ENCODE measurements at places on chromosomes 3 and 15.
A peak's percentile ranks its signal among the peaks of the same experiment; 100 is the strongest.

GRCh38 chr15:89502867-89503595 is 6.6 kb upstream of the RHCG start:
- no peak for DNase-seq

DNA sequence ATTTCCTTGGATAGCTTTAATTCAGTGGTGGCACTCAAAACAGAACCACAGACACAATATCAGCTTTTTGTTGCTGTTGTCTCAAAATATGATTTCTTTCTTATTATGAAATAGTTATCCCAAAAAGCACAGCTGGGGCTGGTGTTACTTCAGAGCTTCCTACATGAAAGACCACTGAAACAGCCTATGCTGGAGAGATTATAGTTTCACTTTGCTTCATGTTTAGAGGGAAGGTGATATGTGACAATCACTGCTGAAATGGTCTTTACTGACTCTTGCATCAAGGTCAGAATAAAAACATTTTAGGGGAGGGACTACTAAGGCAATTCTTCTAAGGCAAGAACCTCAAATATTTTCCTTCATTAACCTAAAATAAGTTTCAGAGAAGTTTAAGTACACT is 190.7 kb downstream of the TNIK start:
- peak; percentile 33 for DNase-seq

GRCh38 chr15:20671675-20672074 is 130.1 kb upstream of the GOLGA6L6 start:
- DNase-seq, result no peak

DNA sequence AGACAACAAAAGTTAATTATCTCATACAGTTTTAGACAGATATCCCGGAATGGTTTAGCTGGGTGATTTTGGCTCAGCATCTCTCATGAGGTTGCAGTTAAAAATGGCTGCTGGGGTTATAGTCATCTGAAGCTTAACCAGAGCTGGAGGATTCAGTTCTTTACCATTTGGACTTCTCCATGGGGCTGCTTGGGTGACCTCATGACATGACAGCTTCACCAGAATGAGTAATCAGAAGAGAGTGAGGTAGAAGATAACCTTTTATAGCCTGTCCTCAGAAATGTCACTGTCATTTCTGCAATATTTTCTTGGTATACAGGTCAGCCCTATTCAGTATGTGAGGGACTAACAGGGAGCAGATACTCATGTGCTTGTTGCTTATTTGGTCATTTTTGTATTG is 30.9 kb downstream of the TFG start:
- DNase-seq, result no peak

DNA sequence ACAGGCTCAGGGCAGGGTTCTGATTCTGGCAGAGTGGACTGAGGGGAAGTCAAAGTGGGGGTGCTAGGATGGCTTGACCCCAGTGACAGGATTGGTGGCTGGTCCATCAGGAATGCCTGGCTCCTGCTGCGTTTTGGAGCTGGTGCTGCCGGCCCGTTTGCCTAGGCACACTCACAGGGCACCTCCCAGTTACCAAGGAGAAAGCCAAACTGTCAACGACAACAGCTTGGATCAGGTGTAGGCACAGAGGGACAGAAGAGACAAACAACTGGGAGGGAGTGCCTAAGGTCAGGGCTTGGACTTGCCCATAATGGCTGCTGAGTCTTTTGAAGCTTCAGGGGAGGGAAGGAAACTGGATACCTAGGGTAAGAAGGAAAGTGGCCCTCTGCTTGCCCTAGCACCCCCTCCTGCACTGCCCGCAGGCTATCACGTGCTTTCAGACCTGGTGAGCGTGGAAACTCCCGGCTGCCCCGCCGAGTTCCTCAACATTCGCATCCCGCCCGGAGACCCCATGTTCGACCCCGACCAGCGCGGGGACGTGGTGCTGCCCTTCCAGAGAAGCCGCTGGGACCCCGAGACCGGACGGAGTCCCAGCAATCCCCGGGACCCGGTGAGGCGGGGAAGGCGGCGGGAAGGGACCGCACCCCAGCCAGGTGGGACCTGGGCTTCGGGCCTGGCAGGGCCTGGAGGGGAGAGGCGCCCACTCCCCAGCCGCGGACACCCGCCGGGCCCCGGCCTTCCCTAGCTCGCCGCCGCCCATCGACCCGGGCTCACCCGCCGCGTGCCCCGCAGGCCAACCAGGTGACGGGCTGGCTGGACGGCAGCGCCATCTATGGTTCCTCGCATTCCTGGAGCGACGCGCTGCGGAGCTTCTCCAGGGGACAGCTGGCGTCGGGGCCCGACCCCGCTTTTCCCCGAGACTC is 5.1 kb downstream of the DUOX1 start:
- DNase-seq, result no peak

GRCh38 chr3:187919048-187919447 is 173.8 kb upstream of the BCL6 start:
- DNase-seq, result peak; percentile 86

- peak; percentile 44 for DNase-seq
Observed at GRCh38 chr15:41967506-41968206, 4.7 kb downstream of the EHD4 start.

- no peak for DNase-seq
Observed at GRCh38 chr3:70824078-70824477, 511.6 kb upstream of the MDFIC2 start.

GRCh38 chr3:127750226-127751031 is 71.9 kb downstream of the MGLL start:
- DNase-seq, result peak; percentile 24

GRCh38 chr3:32973982-32974381 is 22.5 kb downstream of the CCR4 start:
- no peak for DNase-seq

DNA sequence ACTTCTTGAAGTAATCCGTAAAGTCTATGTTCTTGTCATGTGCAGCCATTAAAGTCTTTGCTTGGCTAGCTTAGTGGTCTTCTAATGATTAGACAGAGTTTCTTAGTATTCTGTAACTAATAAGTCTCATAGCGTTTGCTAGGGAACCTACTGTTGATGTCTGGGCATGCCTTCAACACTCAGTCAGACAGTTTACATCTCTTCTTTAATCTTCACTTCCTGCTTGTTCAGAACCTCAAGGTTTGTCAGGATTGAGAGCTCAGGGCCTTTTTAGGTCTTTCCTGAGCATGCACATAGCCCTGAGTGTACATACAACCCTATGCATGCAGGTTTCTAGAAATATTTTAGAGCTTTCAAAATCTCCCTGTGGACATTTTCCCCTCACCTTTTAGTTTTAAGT is 426.3 kb downstream of the AGBL1 start:
- DNase-seq, result no peak

- no peak for DNase-seq
Observed at GRCh38 chr3:119998166-119998565, 96.1 kb downstream of the GSK3B start.

GRCh38 chr15:44096596-44096995 is 98.5 kb downstream of the FRMD5 start:
- no peak for DNase-seq

DNA sequence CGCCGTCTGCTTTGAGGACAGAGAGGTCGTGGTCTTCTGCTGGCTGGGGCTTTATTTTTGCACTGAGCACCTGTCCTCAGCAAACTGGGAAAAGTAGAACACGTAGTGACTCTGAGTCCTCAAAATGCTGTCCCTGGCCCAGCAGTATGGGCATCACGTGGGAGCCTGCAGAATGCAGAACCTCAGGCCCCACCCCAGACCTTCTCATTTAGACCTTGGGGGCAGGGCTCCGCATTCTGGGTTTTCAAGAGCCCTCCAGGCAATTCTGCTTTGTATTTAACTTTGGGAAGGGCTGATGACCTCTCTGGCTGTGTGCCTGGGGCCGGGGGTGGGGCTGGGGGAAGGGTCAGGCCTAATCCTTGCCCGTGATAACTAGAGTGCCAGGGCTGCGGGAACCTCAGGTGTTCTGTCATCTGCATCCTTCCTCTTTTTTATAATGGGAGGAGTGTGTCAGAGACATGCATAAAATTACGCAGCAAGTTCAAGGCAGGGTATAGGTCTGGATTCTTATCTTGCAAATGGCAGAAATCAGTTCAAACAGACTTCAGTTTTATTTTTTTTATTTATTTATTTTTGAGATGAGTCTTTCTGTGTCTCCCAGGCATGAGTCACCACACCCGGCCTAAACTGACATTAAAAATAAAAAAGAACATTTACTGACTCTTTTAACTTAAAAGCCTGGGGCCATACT is 11.1 kb downstream of the SLC6A6 start:
- DNase-seq, result peak; percentile 50

- no peak for DNase-seq
Observed at GRCh38 chr15:73265536-73266153, 103.1 kb downstream of the HCN4 start.

- no peak for DNase-seq
Observed at GRCh38 chr3:166052440-166052839, 215.2 kb upstream of the BCHE start.

GRCh38 chr3:186678604-186679003 is 12.8 kb downstream of the HRG start:
- no peak for DNase-seq

DNA sequence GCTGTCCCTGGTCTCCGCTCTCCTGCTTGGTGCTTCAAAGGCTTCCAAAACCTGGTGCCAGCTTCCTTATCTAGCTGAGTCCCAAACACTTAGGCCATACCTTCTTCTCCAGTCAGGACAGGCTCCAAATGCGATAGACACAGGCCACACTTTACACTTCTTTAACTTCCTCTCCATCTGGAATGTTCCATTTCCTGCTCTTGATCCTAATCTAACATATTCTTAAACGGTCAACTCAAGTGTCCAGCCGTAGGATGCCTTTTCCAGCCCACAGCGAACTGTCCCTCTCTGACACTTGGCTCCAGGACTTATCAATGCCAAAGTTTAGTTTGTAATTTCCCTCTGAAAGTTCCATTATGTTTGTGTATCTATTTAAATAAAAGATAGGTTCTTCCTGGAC is 19.2 kb upstream of the PLA2G4F start:
- DNase-seq, result no peak

GRCh38 chr15:88300861-88301260 is 44.3 kb upstream of the NTRK3 start:
- no peak for DNase-seq

DNA sequence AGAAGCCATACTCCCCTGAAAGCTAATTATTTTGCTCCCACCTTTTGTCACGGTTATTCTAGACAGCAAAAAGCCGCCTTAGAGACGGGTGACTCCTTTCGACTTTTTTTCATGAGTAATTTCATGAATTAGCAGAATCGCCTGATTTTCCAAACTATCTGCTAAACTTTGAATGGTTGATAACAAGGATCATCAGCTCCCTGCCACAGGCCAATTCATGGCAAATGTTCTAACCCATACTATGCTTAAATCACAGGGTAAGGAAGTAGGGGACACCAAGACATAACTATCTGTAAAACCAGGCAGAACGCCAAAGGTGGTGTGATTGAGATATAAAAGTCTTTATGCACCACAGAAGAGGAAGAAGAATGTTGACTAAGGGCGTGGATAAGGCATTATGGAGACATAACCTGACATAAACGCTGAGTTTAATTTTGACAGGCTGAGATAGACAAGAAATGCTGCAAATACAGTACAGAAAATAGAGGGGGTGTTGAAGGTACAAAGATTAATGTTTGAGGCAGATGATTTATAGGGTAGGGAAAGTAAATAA is 891 bp upstream of the DMXL2 start:
- peak; percentile 50 for DNase-seq

- no peak for DNase-seq
Observed at GRCh38 chr3:193897731-193898180, 238.2 kb upstream of the HES1 start.

- DNase-seq, result no peak
Observed at GRCh38 chr15:79045041-79045440, 45.5 kb downstream of the RASGRF1 start.

DNA sequence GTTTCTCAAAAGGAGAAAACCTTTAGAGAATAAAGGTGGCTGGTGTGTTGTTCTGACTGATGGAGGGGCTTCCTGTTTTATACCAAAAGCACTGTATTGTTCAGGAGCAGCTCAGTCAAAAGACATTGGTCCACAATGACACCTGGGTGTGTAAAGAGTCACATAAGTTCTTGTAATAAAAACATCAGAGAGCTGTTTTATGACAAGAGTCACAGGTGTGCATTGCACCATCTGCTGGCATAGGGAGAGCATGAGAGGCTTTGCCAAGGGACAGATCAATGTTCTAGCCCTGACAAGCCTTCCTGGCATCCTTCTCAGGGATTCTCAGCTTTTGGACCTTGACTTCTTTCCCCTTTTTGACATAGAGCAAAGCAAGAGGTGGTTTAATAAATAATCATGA is 20.4 kb downstream of the ARPP21 start:
- DNase-seq, result no peak

GRCh38 chr3:194056731-194057415 is 79.1 kb upstream of the HES1 start:
- DNase-seq, result no peak

DNA sequence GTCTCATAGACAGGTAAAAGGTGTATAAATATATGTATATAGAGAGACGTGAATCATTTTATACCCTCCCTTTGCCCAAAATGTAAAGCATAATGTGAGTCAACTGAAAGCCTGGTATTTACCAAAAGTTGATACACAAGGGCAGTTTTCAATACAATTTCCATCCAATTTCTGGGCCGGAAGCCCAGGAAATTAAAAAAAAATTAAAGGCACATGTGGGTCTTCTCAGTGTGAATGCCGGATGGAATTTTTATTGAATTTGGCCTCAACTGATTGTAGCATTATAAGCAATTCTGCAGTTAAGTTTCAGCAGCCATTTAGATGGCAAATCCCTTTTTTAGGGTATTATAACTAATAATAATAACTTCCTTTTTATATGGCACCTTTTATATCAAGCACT is 3.3 kb upstream of the CNTN3 start:
- no peak for DNase-seq

- no peak for DNase-seq
Observed at GRCh38 chr3:197302696-197303341, 4.4 kb upstream of the DLG1 start.

GRCh38 chr3:13158871-13159270 is 85.6 kb upstream of the IQSEC1 start:
- DNase-seq, result no peak

DNA sequence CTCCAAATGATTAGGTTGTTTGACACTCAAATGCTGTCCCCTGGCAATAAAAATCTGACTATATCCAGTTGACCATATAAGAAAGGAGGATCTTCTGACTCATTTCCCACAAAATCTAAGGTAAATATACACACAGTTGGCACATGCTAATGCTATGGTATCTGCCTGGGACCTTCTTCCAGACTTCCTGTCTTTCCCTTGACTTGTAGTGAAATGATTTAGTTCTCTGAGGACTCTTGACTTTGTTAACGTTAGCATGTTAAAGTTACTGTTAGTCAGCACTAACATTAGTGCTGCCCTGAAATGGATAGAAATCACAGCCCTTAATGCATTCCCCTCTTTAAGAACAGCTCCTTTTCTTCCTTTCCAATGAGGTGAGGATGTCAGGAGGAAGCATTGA is 124.3 kb upstream of the LSAMP start:
- DNase-seq, result no peak

DNA sequence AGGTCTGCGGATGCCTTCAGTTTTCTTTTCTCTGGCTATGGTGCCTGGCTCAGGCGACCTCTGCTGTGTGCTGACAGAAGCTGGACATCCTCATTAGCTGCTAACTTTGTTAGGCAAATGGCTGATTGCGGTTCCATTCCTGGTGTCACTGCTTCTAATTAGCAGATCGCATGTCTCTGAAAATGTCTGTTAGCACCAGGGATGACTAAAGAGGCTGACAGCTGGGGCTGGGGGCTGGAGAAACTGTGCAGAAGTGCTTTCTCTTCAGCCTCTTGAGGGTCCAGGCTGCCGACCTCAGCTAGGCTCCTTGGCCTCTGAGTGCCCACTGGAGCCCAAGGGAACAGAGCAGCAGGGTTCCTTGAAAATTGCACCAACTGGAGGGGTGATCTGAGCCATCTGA is 39.3 kb downstream of the CHCHD6 start:
- no peak for DNase-seq

All from bone marrow (tissue), 2 donors.